ENCODE measurements at places on chromosomes 7 and 10. TPM values are rescaled to one million over a fixed set of nuclear protein-coding genes. Genes with fewer than 3 reads are reported as not detected.

Gene ZC3HAV1
- 38.9 TPM for total RNA-seq

- DNase-seq: no peak
Measured at GRCh38 chr10:88800152-88801125, 2.1 kb upstream of the LIPM start.

GRCh38 chr10:73413108-73413527 is 740 bp downstream of the ANXA7 start:
- DNase-seq: peak; percentile 66

GRCh38 chr10:88017781-88018180 is 154.4 kb downstream of the PTEN start:
- DNase-seq: no peak

GRCh38 chr10:92239600-92240288 is 51.1 kb downstream of the CPEB3 start:
- peak; percentile 40 for DNase-seq

Gene TRRAP
- total RNA-seq: 47.8 TPM

Gene ADAMTS14
- total RNA-seq: 1.8 TPM

Gene FXYD4
- total RNA-seq: not detected

DNA sequence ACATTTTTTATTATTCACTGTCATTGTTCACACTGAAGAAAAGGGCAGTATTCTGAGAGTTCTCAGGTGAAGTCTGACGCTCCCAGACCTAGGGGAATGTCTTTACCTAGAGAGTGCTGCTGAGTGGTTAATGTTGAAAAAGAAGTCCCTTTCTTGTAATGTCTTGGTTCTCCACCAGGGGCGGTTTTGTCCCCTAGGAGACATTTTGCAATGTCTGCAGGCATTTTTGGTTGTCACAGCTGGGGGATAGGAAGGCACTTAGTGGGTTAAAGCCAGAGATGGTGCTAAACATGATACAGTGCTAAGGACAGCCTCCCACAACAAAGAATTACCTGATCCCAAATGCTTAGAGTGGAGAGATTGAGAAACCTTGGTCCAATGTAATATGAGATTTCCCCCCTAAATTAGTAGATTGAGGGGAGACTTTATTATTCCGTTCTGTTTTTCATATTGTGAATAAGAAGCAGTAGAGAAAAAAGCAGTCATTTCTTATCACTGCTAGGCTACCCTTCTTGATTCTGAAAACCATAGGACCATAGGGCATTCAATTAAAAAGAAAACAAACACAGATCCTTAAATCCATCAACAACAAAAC is 13.1 kb downstream of the UMAD1 start:
- peak; percentile 24 for DNase-seq

DNA sequence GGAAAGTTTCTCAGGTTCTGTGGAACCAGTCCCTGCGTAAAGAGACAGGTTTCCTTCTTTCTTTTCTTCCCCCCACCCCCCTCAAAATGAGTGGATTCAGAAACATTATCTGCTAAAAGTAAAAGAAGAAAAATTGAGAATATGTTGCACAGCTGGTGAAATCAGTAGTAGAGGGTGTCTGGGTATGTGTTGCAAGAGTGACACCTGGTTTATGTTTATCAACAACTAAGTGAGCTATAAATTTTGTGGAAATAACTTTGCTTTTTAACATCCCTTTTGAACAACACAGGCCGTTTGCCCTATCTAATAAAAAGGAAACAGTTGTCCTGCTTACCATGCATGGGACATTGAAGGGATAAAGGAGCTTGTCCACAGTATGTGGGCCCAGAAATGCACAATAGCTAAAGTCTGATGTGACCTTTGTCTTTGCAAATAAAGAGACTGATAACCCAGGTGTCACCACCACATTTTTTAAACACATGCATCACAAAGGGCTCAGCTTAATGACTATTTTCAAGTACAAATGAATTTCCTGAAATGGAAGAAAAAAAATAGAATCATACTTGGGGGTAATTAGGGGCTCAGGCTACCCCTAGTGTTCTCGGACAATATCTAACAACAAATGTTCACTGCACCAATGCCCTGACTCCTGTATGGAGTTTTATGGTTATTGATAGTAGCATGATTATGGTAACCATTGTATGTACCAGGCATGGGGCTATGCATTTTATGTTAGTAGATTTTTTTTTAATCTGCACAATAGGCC is 221.7 kb upstream of the TCF7L2 start:
- DNase-seq: no peak

Gene CNNM1
- 0.38 TPM for total RNA-seq

DNA sequence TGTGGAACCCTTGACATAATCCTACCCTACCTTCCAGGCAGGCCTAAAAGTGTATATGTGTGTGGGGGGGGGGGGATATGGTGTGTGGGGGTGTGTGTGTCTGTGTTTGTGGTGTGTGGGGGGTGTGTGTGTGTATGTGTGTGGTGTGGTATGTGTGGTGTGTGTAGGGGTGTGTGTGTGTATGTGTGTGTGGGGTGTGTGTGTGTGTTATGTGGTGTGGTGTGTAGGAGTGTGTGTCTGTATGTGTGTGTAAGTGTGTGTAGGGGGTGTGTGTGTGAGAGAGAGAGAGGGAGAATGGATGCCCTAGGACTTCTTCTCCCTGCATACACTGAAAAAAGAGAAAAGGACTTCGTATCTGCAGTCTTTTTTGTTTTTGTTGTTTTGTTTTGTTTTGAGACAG is 12.3 kb upstream of the IMPDH1 start:
- no peak for DNase-seq

- no peak for DNase-seq
Measured at GRCh38 chr10:75013522-75013921, 97.9 kb upstream of the SAMD8 start.

Gene ZNF394
- total RNA-seq: 30.5 TPM

DNA sequence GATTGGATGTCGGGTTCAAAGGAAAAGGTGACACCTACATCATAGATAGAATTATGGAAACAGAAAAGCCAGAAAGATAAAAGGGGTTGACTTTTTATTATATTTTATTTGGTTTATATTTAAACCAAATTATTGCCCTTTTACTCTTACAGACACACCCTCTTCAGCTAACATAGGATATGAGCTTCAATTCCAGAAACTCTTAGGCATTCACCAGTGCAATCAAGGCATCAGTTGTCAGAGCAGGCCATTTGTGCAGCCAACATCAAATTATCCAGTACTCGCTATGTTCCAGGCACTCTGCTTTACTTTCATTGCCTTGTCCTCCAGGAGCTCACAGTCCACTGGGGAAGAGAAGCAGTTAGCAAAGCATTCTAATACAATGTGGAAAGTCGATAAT is 347.5 kb downstream of the TFEC start:
- DNase-seq: no peak

Measured in mucosa of descending colon (tissue), 3 donors.